ENCODE measurements at places on chromosomes 3 and 15.
A peak's percentile ranks its signal among the peaks of the same experiment; 100 is the strongest.

GRCh38 chr3:11535243-11535960 is 108.3 kb downstream of the VGLL4 start:
- DNase-seq = no peak

DNA sequence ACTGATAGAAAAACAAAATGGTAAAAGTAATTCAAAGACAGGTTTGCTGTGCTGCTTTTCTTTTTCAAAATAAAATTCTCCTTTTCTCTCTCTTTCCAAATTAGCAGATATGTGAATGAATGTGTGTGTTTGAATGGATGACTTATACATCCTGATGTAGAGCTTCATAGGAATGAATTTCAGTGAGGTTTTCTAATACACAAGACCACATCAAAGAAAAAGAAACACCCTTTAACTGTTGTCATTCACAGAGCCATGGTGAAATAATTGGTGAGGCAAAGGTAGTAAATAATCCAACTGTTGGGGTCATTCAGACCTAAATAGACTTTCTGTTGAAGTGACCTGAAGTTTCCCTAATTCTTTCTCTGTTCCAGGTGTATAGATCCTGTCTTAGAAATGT is 139.1 kb upstream of the ZPLD1 start:
- DNase-seq = no peak

DNA sequence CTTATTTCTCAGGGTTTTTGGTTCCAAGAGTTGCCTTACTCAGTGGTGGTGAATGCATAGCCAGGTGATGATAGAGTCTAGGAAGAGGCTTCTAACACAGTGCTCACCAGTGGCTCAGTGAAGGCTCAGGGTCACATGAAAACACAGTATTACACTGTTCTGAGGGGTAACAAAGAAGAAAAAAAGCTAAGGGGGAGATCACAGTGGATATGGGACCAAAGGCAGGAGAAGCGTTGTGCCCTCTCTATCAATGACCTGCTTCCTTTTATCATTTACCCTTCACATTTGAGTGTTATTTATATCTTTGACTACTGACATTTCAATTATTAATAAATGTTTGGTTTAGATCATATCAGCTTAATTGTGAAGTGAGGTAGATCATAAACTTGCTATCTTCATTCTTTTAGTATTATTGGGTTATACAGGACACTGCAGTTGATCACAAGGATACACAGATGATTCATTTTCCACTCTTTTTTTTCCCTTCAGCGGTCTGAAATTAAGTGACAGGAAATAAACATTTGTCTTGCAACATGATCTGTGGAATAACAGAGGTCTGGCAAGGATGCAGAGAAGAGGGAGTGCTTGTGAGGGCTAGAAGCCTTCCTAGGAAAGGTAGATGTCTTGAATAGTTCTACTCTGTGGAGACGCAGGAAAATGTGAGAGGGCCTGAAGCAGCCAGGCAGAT is 171.7 kb downstream of the C3orf38 start:
- DNase-seq = no peak

DNA sequence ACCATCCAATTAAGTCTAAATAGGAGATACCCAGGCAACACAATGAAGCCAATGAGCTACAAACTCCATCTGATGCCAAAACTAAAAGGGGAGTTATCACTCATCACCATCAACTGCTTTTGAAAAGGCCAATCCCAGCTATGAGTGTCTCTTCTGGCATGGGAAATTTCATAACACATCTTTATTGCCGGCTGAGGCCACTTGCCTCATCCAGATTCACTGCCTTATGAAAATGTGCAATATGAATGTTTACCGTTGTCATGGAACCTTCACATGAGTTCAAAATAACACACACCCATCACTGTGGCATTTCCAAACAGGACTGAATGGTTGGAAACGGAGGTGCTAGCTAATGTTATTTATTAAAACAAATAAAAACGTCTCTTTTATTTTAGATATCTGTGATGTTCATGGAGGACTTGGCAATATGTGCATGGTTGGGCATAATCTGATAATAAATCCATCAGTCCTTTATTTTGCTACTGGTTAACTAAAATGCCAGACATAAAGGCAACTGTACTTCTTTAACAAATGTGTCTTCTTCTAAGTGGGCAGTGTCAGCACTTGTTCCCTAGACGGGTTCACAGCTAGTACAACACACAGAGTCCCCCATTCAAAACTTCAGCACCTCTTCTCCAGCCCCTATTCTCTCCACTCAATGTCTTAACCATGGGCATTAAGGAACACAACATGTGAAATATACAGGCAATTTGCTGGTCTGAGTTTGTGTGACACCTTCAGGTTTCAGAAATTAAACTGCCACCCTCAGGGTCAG is 143.9 kb downstream of the MAGI1 start:
- DNase-seq = no peak

- no peak for DNase-seq
Measured at GRCh38 chr15:89141885-89142284, 53.6 kb downstream of the ABHD2 start.

- no peak for DNase-seq
Measured at GRCh38 chr3:707041-707440, 385.8 kb upstream of the CNTN6 start.

DNA sequence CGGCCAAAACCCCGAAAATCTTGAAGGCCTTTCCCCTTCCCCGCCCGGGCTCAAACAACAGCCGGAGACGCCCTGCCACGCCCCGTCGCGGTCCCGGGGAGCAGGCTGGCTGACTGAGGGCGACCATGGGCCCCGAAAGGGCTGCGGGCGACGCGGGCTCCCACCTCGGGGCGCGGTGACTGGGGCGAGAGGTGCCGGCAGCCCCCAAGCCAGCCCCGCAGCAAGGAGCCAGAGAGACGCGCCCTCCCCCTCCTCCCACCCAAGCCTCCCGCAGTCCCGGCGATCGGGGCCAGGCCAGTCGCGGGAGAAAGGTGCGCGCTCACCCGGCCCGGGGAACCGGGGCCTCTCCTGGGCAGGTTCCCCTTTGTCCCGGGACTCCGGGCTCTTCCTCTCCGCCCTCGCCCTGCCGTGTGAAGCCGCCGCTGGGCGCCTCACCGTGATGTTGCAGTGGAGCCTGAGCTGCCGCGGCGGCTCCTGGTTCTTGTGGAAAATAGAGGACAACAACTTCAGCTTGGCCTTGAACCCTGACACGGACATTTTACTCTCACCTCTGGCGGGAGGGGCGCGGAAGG is 30.6 kb upstream of the ZSCAN2 start:
- peak; percentile 67 for DNase-seq

DNA sequence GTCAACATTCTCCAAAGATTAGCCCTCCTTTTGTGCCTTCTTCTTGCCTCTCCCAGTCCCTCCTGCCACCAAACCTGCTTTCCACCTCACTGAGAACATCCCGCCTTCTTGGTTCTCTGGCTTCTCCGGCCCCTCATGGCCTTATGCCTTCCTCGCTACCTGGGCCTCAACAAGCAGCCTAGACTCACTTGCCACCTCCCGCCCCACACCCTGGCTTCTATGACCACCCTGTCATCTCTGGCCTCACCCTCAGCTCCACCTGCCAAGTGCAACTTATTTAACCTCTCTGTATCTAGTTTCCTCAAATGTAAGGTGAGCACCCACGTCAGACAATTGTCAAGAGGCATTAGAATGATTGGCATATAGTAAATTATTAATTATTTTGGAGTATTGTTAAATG is 68.8 kb upstream of the MEX3B start:
- DNase-seq = no peak

- DNase-seq = no peak
Measured at GRCh38 chr15:64558460-64559179, 98.2 kb downstream of the ZNF609 start.

GRCh38 chr3:38636464-38636863 is 13.0 kb downstream of the SCN5A start:
- DNase-seq = no peak

GRCh38 chr3:122986693-122987179 is 40.8 kb downstream of the SEMA5B start:
- no peak for DNase-seq

- no peak for DNase-seq
Measured at GRCh38 chr3:30605005-30605404, 1.4 kb upstream of the TGFBR2 start.

GRCh38 chr3:45535665-45536064 is 58.9 kb upstream of the LIMD1 start:
- no peak for DNase-seq

GRCh38 chr15:67897646-67898339 is 57.9 kb upstream of the RNU6-1 start:
- DNase-seq = no peak

DNA sequence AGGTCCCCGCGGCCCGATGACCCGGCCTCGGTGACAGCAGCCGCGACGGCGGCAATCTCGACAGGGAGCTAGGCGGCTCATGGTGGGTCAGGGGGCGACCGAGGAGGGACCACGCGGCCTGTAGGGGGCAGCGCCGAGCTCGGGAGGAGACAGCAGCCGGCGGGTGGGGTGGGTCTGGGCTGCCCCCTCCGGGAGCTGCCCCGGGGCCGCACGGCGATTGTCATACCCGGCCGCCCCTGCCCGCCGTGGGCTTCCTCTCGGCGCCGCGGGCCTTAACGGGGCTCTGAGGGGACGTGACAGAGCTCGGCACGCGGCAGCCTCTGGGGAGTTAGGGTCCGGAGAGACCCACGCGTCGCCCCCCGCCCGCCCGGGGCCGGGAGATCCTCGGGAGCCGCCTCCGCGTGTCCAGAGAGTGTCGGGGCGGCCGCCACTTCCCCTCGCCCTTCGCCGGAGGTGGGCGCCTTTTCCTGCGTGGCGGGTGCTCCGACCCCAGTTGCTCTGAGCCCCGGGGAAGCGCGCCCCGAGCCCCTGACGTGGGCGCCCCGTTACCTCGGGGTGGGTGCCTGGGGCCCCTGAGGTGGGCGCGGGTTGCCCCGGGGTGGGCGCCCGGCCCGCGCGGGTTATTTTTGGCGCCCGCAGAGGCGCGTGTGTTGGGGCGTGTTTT is 539 bp upstream of the PLCL2 start:
- peak; percentile 84 for DNase-seq

DNA sequence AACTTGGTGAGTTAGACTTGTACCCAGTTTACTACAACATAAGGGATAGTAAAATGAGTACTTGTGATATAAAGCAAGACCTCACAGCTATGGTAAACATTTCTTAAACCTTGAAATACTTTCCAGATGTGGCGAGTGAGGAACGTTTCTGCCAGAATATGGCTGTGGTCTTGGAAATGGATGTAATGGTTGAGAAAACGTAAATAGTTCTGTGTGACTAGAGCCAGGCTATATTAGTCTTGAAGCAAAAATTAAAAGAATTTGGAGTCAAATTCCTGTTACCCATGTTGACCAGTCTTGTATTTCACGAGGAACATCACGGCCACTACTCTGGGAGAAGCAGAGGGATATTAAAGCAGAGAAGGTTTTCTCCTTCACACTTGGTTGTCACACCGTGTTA is 15.3 kb downstream of the OR4F15 start:
- DNase-seq = no peak

DNA sequence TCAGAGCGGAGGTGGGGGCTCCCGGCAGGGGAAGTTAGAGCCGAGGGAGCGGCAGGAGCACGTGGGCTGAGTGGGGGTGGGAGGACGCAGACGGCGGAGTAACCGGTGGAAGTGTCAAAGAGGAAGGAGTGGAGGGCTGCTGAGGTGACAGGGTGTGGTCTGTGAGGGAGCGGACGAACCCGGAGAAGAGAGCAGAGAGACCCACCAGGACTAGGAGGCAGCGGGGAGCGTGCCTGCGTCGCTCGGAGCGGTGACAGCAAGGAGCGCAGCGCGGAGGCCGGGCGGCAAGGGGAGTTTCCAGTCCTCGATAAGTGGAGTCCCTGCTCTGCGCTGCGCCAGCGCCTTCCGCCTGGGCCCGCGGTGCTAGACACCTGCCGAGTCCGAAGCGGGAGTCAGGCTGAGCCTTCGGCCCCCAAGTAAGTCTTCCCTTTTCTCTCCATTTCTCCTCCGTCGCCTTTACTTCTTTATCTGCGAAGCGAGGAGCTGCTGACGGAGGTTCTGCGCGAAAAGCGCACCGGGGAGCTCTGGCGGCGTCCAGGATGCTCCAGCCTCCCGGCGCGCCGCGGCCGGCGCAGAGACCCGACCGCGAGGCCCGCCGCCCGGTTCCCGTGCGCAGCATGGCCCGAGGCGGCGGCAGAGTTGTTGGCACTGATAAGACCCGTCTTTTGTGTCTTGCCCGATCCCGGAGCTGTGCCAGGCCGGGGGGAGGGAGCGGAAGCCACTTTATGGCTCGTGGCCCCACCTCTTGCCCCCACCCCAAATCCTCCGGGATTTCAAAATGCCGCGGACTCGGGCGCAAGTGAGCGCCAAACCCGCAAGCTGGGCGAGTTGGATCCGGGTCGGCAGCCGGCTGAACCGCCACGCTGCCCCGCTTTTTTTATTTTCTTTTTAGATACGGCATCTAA is 533.0 kb upstream of the SEMA6D start:
- DNase-seq = peak; percentile 21

DNA sequence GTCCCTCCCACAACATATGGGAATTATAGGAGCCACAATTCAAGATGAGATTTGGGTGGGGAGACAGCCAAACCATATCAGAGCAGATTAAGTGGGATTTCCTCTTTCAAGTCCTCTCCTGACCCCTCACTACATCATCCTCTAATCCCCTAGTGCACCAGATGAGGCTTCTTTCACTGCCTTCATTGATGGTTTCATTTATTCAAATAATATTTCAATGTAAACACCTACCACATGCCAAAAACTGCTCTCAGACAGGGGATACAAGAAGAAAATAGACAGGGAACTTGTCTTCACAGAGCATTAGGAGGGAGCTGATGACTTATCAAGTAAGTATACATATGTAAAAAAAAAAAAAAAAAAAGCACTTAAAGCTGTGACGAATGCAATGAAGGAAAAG is 180.2 kb downstream of the NTRK3 start:
- DNase-seq = no peak

DNA sequence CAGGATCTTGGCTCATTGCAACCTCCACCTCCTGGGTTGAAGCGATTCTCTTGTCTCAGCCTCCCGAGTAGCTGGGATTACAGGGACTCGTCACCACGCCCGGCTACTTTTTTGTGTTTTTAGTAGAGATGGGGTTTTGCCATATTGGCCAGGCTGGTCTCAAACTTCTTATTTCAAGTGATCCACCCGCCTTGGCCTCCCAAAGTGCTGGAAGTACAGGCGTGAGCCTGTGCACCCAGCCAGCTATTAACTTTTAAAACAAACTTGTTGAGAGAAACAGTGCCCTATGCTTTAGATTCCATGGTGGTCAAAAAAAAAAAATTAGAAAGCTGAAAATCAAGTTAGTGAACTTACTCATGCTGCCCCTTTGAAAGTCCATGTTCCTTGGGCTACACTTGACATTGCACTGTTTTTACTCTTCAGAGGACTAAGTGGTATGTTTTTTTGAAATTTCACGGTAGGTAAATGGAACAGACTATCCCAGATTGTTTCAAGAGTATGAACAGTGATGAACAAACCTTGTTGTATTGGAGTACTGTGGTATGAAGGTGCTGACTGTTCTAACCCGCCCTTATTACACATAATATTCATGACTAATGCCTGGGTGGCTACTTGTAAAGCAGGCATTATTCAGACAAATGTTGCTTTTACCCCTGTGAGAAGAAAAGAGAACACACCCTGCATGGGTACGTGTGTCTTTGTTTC is 206.9 kb downstream of the KLHL25 start:
- no peak for DNase-seq

- DNase-seq = no peak
Measured at GRCh38 chr3:150073031-150073430, 102.3 kb upstream of the PFN2 start.

GRCh38 chr15:42413920-42414319 is 54.6 kb downstream of the CAPN3 start:
- DNase-seq = no peak

Measured in activated CD4-positive, alpha-beta memory T cell treated with anti-CD3 and anti-CD28 coated beads for 36 hours (primary cell).